ENCODE measurements at places on chromosomes 7 and 10.
A peak's percentile ranks its signal among the peaks of the same experiment; 100 is the strongest.

DNA sequence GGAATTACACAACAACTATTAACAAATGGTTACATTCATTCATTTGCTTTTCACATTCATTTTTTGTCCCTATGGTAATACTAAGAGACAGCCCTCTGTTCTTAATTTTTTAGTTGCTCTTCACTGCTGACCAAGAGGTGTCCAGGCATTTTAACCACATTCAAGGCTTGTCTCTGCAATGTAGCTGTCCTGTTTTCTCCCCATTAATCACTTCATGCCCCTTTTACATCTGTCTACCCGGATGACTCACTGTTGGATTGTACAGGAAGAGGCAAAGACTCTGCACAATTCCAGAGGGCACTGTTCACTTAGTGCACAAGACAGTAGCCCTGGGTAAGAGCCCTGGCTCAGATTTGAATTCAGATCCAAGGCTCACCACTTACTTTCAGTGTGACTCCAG lies 168.5 kb downstream of the NOC3L start:
- DNase-seq: no peak

GRCh38 chr7:145088111-145088745 lies 252.4 kb upstream of the TPK1 start:
- DNase-seq: no peak

DNA sequence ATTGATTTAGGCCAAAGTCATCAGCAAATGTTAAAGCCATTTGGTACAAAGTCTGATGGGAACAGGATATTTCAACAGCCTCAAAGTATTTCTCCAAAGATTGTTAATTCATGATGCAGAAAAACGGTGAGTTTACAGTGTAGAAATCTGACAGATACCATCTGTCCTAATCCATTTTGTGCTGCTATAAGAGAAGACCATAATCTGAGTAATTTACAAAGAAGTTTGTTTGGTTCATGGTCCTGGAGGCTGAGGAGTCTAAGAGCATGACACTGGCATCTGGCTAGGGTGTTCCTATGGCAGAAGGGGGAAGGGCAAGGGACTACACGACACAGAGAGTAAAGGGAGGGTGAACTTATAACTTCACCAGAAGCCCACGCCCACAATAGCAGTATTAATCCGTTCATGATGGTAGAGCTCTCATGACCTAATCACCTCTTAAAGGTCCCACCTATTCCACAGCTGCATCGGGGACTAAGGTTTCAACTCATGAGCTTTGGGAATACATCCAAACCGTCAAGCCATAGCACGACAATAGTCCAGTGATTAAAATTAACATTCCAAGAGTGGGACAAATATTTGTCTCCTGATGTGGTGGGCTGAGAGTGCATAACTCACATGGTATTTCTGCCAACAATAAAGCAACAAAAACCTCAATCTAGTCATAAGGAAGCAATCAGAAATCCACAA lies 298.6 kb upstream of the AKR1E2 start:
- no peak for DNase-seq

- no peak for DNase-seq
These were observed 241.0 kb upstream of the PRSS1 start for GRCh38 chr7:142508251-142508650.

DNA sequence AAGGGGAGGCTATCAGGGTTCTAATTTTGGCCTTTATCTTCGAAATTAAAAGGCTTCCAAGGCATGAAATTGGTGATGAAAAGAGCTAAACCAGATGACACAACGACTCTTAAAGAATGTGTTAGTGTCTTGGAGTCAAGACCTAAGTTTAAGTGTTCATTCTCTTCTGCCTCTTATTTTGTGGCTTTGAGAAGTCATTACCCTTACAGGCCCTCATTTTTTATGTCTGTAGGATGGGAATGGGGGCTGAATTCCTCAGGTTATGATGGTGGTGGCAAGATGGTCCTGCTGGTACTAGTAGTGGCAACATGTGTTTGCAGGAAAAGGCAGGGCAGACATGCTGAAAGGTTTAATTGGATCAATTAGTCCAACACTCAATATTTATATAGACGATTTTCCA lies 15.4 kb downstream of the TAS2R60 start:
- no peak for DNase-seq

- DNase-seq: no peak
These were observed 132.0 kb upstream of the NPY start for GRCh38 chr7:24151944-24152343.

DNA sequence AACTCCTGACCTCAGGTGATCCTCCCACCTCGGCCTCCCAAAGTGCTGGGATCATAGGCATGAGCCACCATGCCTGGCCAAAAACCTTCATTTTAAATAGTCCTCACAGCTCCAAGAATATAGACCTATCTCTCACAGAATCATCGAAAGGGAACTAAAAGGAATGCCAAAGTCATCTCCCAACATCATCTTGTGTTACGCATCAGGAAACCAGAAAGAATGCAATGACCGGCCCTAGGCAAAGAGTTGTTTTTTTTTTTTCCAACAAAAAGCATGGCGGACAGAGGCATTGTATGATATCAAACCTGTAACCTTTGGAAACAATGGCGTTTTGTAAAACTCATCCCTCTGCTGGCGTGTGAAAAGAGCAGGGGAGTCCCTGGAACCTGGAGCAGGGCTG lies 73.2 kb downstream of the FAM107B start:
- DNase-seq: no peak

DNA sequence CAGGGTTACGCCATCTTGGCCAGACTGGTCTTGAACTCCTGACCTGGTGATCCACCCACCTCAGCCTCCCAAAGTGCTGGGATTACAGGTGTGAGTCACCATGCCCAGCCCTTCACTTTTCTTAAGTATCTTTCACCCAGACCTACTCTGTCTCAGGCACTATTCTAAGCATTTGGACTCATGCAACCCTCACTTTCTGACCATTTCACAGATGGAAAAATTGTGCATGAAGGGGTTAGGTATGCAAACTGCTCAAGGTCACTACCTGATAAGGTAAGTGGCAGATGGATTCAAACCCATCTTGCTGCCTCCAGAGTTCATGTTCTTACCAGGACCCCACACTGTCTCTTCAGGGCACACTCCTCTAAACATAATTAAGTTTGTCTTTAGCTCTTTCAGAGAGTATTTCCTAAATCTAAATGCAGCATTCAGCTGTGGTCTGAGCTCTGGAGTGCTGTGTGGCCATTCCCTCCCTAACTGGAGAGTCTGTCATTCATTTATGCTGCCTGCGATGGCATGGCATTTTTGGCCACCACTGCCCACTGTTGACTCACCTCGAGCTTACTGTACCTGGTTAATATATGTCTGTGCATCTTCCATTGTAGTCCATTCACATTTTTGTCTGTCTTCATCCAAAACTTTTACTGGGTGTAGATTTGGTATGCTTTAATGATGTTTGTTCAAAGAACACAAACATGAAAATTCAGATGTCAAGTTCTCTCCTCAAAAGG lies 88.4 kb downstream of the CCDC71L start:
- no peak for DNase-seq

DNA sequence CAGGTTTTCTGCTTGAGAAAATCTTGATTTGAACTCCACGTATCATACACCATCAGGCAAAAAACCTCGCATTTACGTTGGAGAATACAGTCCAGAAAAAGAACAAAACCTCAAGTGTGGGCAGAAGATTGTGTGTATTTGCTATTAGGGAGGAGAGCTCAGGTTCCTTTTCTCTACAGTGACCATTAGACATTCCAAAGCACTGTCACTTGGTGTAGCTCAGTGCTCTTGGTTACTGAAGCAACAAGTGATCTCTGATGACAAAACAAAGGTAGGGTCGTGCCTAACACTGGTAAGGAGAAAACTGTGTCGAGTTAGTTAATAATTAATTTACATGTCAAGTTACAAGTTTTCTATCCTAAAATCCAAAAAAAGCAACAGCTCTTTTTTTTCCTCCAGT lies 72.6 kb downstream of the C1GALT1 start:
- no peak for DNase-seq

- DNase-seq: no peak
These were observed 58.3 kb downstream of the MMRN2 start for GRCh38 chr10:86899132-86899531.

DNA sequence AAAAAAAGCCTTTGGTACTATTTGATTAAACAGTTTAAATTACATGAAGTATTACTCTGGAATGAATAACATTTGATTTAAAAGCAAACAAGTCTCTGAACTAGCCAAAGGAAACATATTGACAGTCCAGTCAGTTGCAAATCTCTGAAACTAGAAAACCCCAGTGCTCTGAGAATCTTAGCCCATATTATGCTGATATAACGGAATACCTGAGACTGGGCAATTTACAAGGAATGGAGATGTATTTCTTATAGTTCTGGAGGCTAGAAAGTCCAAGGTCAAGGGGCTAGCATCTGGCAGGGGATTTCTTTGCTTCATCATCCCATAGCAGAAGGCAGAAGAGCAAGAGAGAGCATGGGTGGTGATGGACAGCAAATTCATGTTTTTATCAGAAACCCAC lies 21.7 kb upstream of the FKBP9 start:
- DNase-seq: no peak

GRCh38 chr7:50565977-50566376 lies 772 bp upstream of the DDC start:
- DNase-seq: no peak

DNA sequence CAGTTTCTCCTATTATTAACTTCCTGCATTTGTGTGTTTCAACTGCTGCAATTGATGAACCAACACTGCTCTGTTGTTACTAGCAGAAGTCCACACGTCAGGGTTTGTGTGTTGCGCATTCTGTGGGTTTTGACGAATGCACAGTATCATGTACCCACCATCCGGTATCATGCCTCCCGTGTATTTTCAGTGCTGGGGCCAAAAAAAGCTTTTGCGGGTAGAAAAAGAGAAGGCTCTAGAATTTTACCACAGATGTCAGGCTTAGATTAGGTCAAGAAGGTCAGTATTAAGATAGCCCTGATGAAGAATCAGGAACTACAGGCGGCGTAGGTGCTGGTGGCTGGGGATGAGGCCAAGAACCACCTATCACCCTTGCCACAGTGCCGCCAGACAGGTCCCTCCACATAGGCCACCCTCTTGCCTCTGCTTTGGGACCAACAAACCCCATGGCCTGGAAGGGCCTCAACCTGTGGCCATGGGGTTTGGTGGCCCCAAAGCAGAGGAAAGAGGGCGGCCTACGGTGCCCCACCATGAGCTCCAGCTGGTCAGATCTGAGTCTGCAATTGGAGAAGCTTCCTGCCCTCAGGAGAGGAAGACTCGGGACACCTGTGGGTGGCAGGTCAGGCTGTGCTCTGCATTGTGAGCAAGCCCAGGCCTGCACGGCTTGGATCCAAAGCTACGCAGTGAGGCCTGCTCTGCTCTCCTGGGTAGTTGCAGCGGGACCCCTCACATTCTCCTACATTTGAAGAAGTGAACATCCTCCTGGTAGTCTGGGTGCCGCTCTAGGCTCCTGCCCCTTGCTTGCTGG lies 71.9 kb downstream of the MKI67 start:
- DNase-seq: no peak

GRCh38 chr10:5644930-5645329 lies 21.5 kb downstream of the ASB13 start:
- no peak for DNase-seq

GRCh38 chr7:145831616-145832206 lies 284.9 kb upstream of the CNTNAP2 start:
- no peak for DNase-seq

DNA sequence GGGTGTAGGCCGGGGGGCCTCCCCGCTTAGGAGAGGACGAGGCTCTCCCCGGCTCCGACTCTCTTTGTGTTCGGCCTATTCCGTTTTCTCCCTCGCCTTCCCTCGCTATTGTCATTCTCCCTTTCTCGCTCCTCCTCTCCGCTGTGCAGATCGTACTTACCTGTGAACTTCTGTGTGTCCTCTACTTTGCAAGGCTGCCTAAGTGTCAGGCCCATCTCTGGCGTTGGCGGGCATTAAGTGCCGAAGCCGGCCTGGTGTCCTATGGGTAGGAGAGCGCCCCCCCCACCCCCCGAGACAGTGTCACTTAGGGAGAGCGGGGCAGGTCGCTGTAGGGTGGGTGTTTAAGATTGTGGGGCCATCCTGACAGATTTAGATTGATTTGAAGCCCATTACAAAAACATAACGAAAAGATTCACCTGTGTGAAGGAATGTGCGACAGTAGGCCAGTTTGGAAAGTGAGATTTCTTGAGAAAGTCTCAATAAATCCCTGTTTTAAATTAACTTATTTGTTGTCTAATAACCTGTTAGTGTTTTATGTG lies 579 bp downstream of the RBM33 start:
- peak; percentile 7 for DNase-seq

Data from SW 1271 (cell line).